ENCODE measurements at places on chromosomes 6 and 20.

DNA sequence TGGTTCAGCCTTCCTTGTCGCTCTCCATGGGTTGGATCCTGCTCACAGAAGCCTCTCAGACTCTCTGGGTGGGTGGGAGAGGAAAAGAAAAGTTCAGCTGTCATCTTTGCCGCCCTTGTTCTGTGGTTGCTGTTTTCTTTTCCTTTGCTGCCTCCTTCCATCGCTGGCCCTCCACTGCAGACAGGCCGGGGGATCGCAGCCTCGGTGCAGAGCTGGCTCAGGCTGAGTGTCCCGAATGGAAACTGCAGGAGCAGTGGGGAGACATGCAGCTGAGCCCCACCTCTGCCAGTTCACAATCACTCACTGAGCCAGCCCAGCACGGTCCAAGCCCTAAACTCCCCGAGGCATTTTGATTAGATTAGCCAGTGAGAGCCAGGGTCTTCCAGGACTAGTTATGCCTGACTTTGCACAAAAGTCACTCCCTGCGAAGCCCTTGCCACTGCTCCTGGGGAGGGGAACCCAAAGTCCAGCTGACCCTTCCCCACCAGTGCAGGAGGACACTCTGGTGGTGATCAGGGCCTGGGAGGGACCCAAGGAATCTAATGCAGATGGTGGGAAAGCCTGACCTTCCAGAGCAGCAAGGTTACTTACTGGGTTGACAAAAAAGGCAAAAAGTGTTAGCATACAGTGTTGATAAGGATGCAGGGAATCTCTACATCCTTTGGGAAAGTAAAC, 14.0 kb downstream of the NRN1 start:
- DNase-seq = no peak

DNA sequence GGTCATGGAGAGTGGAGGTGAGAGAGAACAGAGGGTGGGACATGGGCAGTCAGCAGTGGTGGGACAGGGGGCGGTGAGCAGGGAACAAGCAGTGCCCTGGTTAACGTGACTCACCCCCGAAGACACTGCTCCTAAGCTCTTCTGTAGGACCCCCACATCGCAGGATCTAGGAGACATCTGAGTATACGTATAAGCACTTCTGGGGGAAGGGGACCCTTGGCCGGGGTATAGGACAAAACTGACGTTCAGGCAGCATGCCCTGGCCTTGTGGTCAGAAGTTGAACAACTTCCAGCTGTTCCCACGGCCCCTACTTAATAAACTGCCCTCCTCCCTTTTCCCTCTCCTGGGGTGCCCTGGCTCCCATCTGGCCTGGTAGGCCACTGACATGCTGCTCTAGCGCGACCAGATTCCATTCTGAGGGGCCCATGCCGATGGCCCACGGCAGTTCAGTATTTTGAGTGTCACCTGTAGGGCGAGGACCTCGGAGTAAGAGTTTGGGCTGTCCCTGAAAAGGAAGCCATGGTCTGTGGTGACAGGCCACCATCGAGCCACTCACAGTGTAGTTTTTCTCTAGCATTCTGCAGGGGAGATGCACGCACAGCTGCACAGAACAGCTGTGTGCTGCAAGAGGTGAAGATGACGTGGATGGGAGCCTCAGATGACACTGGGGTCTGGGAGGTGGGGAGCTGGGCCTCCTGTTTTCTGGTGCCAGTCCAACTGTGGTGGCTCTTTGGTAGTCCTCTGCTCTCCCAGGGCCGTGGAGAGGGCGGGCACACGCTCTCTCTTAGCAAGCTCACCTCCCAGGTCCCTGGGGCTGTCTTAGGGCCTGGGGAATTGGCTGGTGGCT, 38.4 kb downstream of the PPP1R3G start:
- no peak for DNase-seq

DNA sequence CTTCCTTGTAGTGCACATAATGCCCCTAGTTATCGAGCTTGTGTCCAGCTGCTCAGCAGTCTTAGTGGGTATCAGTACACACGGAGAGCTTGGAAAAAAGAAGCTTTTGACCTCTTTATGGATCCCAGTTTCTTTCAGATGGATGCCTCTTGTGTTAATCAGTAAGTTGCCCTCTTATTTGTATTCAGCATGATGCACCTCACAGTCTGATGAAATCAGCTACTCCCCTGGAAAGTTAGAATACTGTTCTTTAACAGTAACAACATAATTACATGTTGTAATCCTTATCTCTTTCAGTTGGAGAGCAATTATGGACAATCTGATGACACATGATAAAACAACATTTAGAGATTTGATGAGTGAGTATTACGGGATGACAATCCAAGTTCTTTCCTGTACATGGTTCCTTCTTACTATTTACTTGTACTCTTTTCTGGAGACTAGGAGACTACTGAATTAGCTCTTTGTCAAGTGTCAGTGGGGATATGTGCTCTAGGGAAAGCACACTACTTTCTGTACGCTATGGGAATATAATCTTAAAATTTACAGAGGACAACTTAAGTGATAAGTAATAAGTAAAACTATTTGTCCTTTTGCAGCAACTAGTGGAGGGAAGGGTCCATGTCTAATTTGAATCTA, 39.1 kb downstream of the PGM3 start:
- no peak for DNase-seq

- no peak for DNase-seq
These were observed 26.7 kb downstream of the FOXO3 start for GRCh38 chr6:108587258-108588059.

- DNase-seq = no peak
These were observed 37.9 kb upstream of the FERMT1 start for GRCh38 chr20:6160736-6161135.
